ENCODE measurements at places on chromosomes 2 and 18.
A peak's percentile ranks its signal among the peaks of the same experiment; 100 is the strongest.

- no peak for DNase-seq
Measured at GRCh38 chr2:65347913-65348312, 84.5 kb downstream of the SPRED2 start.

GRCh38 chr2:147603876-147604275 lies 241.0 kb upstream of the ACVR2A start:
- DNase-seq: no peak

GRCh38 chr2:218286570-218287459 lies 5.5 kb downstream of the TMBIM1 start:
- peak; percentile 93 for DNase-seq

- no peak for DNase-seq
Measured at GRCh38 chr2:86221066-86221684, 21.9 kb downstream of the MRPL35 start.

- DNase-seq: peak; percentile 65
Measured at GRCh38 chr2:239882331-239882732, 142.8 kb downstream of the NDUFA10 start.

GRCh38 chr2:170742896-170743529 lies 27.2 kb upstream of the ERICH2 start:
- no peak for DNase-seq

DNA sequence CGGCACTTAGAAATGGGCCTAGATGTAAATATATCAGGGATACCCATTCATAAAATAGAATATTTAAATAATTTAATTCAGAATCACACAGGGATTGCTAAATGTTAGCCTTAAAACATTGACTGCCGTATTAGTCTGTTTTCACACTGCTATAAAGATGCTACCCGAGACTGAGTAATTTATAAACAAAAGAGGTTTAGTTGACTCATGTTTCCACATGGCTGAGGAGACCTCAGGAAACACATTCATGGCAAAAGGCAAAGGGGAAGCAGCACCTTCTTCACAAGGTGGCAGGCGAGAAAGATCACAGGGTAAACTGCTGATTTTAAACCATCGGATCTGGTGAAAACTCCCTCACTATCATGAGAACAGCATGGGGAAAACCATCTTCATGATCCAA lies 223.6 kb upstream of the GULP1 start:
- DNase-seq: no peak

DNA sequence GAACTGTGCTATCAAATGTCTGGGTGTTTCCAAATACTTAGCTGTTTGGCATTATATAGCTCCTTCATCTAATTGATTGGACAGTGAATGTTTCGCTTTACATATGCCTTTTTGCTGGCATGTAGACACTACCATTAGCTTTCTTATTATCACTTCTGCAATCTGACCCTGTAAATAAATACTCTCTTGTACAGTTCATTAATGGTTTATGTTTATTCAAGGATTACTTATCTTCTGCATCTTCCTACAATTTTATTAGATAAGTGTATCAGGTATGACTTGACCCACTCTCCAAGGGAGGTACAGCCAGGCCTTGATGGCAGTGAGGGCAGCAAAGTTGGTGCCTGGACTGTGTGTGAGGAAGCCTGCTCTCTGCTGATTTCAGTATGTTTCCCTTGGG lies 614.1 kb upstream of the SETBP1 start:
- DNase-seq: no peak

- DNase-seq: no peak
Measured at GRCh38 chr2:221050020-221050795, 521.9 kb downstream of the EPHA4 start.

DNA sequence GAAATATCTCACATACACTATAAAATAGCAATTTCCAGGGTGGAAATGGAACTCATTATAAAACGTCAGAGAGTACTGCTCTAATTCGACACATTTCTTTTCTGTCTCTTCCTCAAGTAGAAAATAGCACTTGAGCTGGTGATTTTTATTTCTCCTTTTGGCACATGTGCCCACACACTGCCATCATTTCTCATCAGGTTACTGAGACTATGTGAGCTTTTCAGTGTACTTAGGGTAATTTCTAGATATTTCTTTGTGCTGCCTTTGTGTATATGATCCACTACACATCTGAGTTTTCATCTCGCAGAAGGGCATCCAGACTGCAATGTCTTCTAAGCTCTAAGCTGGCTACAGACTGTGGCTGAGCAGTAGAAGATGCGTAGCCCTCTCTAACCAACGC lies 62.1 kb upstream of the PGAP1 start:
- no peak for DNase-seq

DNA sequence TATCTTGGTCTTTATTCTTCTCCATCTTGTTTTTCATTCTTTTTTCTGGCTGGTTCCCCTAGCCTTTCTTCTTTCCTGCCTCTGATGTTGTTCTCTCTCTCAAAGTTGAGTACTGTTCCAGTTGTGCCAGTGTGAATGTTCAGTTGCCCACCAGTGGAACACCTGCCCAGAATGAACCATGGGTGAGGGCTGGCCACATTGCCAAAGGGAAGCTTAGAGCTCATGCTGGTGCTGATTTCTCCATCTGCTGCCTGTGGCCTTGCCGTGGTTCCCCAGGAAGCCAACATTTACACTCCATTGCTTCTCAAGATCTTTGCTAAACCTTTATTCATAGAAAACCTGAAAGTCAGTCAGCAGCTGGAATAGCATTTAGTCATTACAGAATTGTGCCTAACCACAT lies 99.1 kb upstream of the MC2R start:
- no peak for DNase-seq
